ENCODE measurements at places on chromosomes 2 and 18.

GRCh38 chr2:114219456-114219855 is 223.0 kb upstream of the DPP10 start:
- DNase-seq: no peak

- no peak for DNase-seq
Observed at GRCh38 chr2:78634425-78634824, 391.1 kb upstream of the REG3G start.

GRCh38 chr2:96344011-96344410 is 8.4 kb downstream of the NCAPH start:
- DNase-seq: no peak

GRCh38 chr2:567865-568638 is 109.2 kb downstream of the TMEM18 start:
- DNase-seq: no peak

DNA sequence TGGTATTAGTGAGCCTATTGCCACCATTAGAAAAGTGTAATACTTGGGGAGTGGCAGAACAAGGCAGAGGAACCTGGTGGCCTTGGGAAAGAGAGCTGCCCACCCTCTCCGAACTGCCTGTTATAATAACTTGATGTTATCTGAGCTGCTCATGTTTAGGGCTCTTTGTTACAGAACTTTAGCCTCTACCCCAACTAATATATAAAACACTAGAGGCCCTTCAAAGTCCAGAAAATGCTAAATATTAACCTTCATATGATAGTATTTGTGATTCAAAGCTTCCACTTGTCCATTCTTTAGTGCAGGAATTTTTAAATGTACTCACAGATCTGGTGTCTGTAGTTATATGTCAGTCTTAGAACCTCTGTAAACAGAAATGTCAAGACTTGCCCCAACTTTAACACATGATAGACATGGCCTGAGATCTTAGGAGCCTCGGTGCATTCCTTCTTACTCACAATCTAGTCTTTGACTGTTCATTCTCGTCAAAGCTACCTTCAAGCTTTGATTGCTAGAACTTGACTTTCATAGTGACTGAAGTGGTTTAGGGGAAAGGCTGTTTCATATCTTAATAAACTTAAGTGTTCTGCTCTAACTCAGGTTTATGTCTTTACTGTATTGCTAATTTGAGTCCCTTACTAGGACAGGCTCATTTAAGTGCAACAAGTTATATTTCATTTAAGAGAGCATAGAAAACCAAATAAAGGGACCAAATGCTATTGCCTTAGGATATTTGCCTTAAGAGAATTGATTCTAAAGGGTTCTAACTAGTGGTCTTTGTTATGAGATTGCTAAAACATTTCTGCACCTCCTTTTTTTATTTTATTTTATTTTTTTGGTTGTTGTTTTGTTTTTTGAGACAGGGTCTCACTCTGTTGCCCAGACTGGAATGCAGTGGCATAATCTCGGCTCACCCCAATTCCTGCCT is 41.6 kb downstream of the DDX1 start:
- no peak for DNase-seq

- no peak for DNase-seq
Observed at GRCh38 chr2:15300624-15301573, 260.2 kb downstream of the NBAS start.

- no peak for DNase-seq
Observed at GRCh38 chr18:46250812-46251173, 146.6 kb downstream of the HAUS1 start.

- no peak for DNase-seq
Observed at GRCh38 chr2:226017537-226017936, 618.0 kb downstream of the NYAP2 start.

- DNase-seq: no peak
Observed at GRCh38 chr2:20013126-20013849, 820 bp upstream of the MATN3 start.

DNA sequence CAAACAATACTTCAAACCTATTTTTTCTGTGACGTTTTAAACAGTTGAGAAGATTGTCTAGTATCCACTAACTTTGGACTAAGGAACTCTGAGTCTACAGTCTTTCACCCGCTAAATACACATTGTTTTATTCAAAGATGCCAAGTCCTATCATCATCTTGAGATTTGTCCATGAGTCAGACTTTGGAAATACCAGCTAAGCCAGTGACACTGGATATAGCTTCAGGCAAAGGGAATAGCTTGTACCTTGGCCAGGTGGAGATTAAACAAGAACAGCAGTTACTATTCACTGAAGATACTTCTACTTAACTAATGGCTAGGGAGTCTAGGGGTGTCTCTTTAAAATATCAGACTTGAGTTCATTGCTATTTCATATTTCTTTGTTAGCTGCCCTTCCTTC is 137.5 kb downstream of the COMMD1 start:
- no peak for DNase-seq

GRCh38 chr2:165067643-165068486 is 112.5 kb upstream of the SLC38A11 start:
- no peak for DNase-seq

GRCh38 chr2:212536817-212537725 is 1.5 kb downstream of the ERBB4 start:
- no peak for DNase-seq

- DNase-seq: no peak
Observed at GRCh38 chr2:45821558-45822271, 170.2 kb downstream of the PRKCE start.

- no peak for DNase-seq
Observed at GRCh38 chr18:245282-245847, 22.5 kb downstream of the THOC1 start.

DNA sequence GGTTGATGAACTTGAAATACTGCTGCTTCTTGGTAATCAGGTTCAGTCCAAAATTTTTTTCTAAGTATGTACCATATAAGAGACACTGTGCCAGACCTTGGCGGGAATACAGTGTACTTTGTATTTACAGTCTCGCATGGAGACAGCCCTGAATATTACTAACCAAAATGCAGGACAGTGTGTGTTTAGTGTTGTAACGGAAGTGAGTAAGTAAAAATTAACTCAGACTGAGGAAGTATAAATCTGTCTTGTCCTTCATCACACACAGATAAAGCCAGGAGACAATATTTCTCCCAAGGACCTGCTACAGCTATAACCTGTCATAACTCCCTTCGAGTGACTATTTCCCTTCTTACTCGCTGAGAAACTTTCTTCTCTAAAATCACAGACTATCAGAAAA is 76.9 kb downstream of the ACTR3 start:
- no peak for DNase-seq

GRCh38 chr2:109244750-109245382 is 115.9 kb downstream of the SH3RF3 start:
- no peak for DNase-seq

- no peak for DNase-seq
Observed at GRCh38 chr2:158973116-158973956, 4.9 kb downstream of the TANC1 start.

DNA sequence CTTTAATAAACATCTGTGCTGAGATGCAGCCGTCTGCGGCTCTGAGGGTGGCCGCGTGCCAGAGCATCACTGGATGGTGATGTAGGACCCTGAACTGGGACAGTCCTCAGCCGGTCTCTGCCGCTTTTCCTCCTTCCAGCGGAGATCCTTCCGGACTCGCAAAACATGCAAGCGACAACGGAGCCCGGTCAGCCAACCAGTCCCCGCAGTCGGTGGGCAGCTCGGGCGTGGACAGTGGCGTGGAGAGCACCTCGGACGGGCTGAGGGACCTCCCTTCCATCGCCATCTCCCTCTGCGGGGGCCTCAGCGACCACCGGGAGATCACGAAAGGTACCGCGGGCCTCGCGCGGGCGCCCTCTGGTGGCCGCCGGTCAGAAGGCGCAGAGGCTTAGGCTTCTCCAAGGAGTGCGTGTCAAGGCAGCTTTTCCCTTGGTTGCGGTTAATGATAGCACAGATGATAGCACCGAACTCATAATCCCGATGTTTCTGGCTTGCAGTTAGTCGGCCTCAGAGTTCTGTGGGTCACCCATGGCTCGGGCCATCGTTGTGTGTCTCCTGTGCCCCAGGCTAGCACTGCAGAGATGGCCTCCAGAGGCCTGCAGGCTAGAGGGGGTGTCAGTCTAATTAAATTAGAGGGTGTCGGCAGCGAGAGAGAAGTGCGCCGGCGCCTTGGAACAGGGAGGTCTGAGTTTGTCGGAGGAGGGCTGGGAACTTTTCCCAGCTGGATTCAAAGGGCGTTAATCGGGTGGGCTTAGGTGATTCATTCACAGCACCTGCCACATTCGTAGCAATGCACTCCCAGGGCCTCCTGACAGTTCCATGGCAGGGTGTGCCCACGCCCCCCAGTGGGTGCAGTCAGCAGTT is 38.5 kb downstream of the LPIN1 start:
- peak; percentile 20 for DNase-seq

- no peak for DNase-seq
Observed at GRCh38 chr18:634551-635045, 22.9 kb upstream of the TYMS start.

DNA sequence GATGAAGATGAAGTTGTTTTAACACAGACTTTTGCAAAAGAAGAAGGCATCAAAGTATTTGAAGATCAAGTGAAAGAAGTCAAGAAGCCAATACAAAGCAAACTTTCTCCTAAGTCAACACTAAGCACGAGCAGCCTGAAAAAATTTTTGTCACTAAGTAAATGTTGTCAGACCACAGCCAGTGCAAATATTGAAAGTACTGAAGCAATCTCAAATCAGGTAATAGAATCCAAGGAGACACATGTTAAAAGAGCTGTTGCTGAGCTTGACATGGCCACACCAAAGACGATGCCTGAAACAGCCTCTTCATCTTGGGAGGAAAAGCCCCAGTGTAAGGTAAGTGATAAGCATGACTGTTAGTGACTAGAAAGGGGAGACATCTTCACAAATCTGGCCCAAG is 75.1 kb downstream of the FSIP2 start:
- DNase-seq: no peak

GRCh38 chr18:80010551-80010906 is 22.2 kb upstream of the TXNL4A start:
- DNase-seq: no peak

DNA sequence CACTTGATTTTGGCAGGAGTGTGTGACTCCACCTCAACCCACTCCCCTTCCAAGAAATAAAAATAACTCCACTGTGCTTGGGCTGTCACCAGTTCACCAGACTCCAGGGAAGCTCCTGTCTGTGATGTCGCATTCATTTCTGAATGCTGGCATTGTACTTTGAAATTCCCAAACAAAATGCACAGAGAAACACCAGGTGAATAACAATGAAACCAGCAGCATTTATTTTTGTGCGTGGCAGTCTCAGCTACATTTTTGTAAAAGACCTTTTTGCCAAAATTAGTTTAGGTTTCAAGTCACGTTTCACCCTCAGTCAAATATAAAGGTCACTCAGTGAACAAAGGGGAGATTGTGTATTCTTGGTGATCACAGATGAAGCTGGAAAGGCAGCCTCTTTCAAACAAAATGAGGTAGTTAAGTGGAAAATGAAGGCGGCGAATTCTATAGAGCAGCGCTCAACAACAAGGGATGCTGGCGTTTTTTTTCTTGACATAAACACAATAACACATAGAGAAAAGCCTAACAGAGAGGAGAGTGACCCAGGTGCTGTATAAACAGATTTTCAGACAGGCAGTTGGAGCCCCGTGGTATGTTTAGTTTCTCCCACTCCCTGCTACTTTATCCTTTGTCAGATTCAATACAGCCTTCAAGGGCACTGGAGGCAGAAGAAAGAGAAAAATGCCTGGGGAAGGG is 210.3 kb upstream of the GCFC2 start:
- no peak for DNase-seq

- no peak for DNase-seq
Observed at GRCh38 chr18:36658611-36659010, 170.2 kb downstream of the TPGS2 start.

GRCh38 chr18:12497839-12498238 is 90.1 kb downstream of the PRELID3A start:
- no peak for DNase-seq

GRCh38 chr18:26133652-26134051 is at the start of gene PSMA8:
TSS of gene PSMA8 (plus strand) at chr18:26133869. CDS start at chr18:26133966, 97 bp downstream.
- peak; percentile 39 for DNase-seq

DNA sequence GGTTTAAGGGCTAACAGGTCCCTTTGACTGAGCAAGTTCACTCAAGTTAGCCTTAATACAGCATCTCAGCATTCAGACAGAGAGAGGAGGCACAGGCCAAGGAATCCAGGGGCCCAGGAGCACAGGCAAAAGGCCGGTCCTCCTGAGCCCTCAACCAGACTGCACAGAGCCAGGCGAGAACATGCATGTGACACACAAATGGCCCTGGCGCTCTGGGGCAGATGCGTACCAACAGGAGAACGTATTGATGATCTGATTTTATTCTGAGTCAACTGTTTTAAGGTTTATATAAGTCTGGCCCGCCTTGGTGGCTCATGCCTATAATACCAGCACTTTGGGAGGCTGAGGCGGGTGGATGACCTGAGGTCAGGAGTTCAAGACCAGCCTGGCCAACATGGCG is 34.9 kb downstream of the KCNIP3 start:
- DNase-seq: no peak

DNA sequence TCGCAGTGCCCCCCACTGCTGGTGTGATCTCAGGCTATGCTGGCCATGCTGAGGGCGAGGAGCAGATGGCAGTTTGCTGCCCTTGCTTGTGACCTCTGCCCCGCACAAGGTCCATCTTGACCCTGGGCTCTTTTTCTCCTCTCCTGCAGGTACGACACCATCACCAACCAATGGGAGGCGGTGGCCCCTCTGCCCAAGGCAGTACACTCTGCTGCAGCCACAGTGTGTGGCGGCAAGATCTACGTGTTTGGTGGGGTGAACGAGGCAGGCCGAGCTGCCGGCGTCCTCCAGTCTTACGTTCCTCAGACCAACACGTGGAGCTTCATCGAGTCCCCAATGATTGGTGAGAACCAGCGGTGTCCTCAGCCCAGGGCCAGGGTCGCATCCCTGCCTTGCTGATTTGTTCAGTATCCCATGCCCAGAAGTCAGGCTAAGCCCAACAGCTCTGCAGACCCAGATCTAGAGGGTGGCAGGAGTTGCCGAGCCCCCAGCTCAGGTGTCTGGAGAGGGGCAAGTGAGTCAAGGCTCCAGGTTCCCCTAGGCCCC is 223.8 kb downstream of the ATAD2B start:
- DNase-seq: no peak

DNA sequence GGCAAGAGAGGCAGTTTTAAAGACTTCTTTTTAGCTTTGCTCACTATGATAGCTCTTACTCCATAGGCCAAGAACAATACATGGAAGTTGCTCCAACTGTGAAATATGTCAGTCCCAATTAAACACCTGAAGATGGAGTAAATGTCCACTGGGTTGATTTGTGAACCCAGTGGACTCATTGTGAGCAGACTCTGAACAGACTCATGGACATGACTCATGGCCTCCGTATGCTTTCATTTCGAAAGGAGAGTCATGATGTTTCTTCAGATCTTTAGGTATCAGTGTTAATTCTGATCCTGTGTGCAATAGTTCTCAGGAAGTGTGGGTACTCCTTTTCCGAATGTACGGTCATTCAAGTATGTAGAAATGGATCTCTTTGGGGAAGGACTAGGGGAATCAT is 5.4 kb upstream of the CWC22 start:
- no peak for DNase-seq

- no peak for DNase-seq
Observed at GRCh38 chr2:199847181-199847864, 3.7 kb downstream of the FTCDNL1 start.

DNA sequence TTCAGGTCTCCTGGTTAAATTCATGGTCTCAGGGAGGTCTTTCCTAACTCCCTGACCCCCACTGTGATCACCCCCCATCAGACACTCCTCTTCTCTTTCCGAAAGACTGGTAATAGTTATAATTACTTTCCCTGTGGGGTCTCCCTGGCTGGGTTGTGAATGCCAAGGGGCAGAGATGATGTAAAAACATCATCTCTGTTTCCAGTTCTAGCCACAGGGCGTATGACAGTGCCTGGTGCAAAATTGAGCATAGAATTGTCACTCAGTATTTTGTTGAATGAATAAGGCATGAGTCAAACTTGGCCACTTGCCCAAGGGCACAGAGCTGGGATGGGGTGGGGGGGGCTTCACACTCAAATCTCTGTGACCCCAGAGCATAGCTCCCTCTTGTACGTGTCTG is 65.2 kb downstream of the LTBP1 start:
- DNase-seq: no peak

All from stimulated activated CD8-positive, alpha-beta memory T cell treated with anti-CD3 and anti-CD28 coated beads, Interleukin-4, amount 100 ng/mL, for 24 hours (primary cell).